ENCODE measurements at places on chromosomes 5 and 9.

- DNase-seq, result no peak
Measured at GRCh38 chr5:157912621-157913325, 53.8 kb upstream of the CLINT1 start.

DNA sequence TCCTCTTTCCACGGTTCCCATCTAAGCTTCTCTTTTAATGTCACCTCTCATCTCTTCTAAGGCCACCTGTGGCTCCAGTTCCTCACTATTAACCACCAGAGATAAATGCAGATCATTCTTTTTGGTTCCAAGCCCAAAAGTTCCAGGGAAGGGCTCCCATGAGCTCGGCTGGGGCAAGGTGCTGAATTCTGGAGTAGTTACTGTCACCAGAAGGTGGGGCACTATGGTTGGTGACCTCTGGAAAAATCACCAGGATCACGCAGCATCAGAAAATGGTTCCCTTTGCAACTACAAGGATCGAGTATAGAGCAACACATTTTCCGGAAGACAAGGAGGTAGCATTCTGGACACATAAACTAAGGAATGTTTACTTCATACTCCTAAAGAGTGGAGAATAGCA lies 528.7 kb upstream of the DAP start:
- DNase-seq, result no peak

DNA sequence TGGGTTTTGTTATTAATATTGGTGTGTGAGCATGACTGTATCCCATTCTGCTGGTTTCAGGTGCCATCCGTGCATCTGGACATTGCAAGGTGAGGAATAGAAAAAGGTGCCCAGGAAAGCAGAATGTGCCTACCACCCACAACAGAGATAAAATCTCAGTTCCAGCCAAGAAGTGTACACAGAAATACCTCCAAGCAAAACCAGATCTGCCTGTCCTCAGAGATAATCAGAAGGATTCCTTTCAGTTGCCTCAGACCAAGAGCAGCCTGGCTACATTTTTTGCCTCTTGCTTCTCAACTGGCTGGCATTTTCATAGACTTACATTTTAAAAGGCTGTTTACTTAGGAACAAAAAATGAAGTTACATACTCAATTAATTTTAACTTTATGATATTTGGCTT lies 12.1 kb upstream of the ABLIM3 start:
- peak; percentile 84 for DNase-seq

DNA sequence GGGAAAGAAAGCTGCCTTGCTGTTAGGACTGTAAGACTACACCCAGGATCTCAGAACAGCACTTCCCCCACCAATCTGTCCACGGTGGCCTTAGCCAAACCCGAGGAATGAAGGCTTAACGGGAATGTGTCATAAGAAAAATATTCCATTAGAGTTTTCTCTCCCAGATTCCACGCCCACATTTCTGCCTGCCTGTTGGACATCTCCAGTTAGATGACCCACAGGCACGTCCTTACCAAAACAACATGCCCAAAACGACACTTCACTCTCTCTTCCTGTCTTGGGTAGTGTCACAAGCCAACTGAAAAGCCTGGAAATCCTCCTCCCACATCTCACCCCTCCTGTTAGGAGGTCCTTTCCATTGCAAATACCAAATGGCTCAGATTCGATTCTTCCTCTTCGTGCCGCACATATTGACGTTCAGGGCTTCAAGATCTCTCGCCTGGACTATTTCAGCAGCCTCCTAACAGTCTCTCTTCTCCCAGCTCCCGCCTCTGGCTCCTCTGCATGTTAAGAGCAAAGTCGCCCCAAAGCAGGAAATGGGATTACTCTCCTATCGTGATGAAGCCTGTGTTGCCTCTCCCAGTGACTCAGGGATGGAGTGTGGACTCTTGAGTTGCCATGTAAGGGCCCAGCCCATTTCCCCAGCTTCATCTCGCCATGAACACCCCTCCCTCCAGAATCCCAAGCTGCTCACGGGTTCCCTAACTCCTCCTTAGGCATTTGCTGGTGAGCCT lies 159.3 kb downstream of the NR3C1 start:
- DNase-seq, result no peak

DNA sequence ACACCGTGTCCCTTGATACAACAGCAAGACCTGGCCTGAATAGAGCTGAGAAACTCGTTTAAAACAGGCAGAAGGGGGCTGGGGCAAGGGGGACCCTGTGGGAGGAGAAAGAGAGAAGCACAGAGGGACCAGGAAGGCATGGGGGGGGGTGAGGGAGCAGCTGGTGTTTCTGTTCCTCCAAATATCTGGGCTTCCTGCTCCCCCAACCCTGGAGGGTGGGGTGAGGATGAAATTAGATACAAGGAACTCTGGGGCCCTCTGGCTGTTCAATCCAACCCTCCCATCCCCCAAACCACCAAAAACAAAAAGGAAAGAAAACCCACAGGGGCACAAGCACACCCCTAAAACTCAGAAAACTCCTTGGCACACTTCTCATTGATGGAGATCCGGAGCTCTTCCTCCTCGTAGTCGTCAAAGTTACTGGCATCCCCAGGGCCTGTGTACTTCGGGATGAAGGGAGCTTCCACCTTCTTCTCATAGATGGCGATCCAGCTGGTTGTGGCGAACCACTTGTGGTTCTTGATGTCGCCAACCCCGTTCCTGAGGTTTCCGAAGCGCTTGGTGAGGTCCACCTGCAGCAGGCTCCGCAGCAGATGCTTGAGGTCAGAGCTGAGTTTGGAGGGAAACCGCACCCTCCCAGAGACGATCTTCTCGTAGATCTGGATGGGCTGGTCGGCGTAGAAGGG lies 1.1 kb downstream of the PRKACG start:
- DNase-seq, result no peak

Measured in LNCaP clone FGC (cell line).